ENCODE measurements at places on chromosomes 6 and 20.
A peak's percentile ranks its signal among the peaks of the same experiment; 100 is the strongest.

DNA sequence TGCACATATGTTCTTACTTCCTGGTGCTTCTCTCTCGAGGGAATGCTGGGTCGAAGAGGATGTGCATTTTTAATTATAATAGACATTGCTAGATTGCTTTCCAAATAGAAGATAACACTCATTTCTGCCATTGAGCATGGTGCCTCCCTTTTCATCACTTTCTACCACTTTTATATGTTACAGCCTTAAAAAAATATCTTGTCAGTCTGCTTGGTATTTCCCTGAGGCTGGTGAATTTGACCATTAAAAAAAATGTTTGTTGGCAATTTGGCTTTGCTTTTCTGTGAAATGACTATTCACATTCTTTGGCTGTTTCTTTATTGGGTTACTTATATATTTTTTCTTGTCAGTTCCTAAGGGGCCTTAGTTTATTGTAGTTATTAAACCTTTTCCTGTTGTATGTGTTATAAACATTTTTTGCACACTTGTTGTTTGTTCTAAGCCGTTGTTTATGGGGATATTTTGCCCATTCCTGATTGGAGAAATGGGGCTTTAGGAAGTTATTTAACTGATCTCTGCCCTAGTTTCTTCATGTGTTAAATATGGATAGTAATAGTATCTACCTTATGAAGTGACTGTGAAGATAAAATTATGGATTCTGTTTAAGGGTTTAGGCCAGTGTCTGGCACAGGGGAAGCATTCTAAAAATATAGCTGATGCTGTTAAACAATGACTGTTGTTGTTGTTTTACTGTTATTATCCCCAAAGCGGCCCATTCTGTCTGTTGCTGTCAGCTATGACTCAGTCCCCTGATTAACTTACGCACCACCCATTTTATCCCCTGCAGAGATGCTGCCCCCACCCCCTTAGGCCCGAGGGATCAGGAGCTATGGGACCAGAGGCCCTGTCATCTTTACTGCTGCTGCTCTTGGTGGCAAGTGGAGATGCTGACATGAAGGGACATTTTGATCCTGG, 3.8 kb downstream of the DDR1 start:
- DNase-seq = no peak

GRCh38 chr20:47257256-47257655, 99.2 kb downstream of the ZMYND8 start:
- DNase-seq = no peak

DNA sequence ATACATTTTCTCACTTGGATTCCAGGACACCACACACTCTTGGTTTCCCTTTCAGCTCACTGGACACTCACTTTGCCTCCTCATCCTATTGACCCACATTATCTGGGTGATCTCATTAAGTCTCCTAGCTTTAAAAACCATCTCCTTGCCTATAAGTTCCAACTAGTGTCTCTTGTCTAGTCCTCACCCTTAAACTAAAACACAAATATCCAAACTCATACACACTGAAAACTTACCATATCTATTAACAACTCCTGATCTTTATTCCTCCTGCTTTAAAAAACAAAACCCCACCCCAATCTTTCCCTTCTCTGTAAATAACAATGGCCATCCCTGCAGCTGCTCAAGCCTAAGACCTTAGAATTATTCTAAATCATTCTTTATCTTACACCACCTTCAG, 3.5 kb upstream of the SMIM28 start:
- no peak for DNase-seq

GRCh38 chr20:2507464-2507863, 1.3 kb downstream of the ZNF343 start:
- DNase-seq = no peak

- no peak for DNase-seq
These were observed 33.1 kb upstream of the FAM83D start for GRCh38 chr20:38893056-38893564.

GRCh38 chr6:168964138-168964835, 289.4 kb downstream of the THBS2 start:
- no peak for DNase-seq

DNA sequence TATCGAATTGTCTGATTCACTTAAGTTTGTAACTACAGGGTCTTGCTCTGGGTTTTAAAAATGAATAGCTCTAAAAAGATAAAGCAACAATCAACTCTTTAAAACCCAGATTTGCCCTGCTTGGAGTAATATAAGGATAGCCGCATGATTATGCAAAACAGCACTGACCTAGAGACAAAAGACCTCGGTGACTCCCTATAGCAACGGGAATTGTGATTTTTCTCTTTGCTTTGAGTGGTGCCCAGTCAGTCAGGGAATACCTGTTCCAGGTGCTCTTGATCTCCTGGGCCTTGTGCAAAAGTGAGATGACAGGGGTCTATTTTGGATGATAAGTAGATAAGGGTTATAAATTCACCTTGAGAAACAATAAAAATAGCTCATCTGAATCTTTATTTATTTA, 336.3 kb upstream of the NOX3 start:
- no peak for DNase-seq

GRCh38 chr6:37202788-37203491, 33.0 kb downstream of the PIM1 start:
- DNase-seq = no peak

GRCh38 chr6:3032986-3033385, 33.3 kb downstream of the NQO2 start:
- no peak for DNase-seq

DNA sequence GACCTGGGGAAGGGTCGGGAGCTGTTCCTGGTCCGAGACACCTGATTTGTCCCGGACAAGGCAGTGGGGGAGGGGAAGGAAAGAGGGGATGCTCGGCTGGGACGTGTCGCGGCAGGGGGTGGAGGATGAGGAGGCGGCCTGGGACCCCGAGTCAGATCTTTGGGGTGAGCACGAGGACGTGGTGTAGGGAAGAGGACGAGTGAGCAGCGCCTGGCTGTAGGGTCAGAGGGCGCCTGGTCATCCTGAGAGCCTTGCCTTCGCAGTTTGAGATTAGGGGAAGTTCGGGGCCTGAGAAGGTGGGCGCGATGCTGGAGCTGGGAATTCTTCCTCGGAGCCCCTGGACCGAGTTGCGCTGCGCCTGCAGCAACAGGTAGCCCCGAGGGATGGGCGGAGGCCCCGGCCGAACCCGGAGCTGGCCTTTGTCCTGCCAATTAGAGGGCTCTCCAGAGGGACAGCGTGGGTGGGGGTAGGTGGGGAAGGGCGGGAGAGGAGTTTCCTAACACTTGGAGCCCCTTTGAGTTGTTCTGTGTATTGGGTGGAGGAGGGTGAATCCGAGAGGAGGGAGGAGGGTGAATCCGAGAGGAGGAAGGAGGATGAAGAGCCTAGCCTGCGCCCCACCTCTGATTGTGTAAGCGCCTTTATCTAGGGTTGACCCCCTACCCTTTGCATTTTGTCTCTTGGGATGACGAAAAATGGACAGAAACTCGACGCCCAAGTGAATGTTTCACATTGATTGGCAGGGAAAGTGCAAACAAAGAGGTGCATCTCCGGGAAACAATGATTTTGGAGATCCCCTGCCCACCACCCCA, 72.0 kb downstream of the SOX4 start:
- no peak for DNase-seq

DNA sequence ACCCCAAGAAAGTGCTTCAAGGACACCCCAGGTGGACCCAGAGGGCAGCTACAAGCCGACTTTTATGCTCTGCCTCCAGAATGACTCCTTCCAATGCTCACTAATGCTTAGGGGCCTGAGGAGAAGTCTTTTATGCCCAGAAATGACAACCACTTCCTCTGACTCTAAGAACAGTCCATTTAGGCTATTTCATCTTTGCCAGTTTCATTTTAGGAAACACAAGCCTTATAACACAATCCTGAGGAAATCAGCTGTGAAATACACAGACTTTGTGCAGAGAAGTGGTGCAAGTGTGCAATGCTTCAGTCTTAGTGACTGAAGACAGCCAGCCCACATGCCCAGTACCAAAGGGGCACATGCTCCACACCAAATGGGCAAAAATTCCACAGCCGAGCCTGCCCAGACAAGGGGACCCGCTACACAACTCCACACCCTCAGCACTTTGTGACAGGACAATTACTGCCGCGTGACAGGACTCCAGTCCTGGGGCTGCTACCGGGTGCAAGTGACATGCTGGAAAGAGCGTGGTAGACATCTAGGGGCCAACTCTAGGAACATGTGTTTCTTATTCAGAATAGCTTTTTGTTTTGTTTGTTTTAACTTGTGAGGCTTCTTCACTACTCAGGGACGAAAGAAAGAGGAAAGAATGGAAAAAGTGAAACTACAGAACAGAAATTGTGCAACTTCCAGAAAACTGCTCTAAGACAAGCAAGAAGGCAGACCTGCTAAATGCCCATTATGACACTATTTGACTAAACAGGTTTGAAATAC, 28.2 kb upstream of the PLAGL1 start:
- peak; percentile 21 for DNase-seq

GRCh38 chr6:25874118-25874517, at the start of gene SLC17A3:
Gene SLC17A3 (minus strand): TSS chr6:25874243. CDS start chr6:25868387, 5,856 bp downstream.
- no peak for DNase-seq

GRCh38 chr20:23995905-23996666, 7.5 kb upstream of the GGTLC1 start:
- DNase-seq = peak; percentile 66

- no peak for DNase-seq
These were observed 9.2 kb downstream of the PEDS1 start for GRCh38 chr20:50144362-50144761.

DNA sequence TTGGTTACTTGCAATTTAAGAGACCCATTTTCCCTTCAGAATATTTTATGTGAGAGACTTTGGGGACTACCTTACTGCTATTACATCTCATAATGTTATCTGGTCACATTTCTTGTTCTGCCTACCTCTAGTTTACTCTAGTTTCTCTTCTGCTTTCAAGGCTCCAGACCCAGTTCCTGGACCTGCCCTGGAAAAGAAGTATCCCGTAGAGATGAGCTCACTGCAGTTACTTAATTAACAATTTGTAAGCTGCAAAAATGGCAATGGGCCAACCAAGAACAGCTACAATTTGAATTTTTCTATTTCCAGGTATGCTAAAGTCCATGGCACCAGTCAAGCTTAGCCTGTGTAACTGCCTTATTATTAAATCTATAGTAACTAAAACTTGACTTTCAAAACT, 25.0 kb downstream of the TAB2 start:
- DNase-seq = no peak

- no peak for DNase-seq
These were observed 505.0 kb downstream of the PRKN start for GRCh38 chr6:162222521-162222920.

DNA sequence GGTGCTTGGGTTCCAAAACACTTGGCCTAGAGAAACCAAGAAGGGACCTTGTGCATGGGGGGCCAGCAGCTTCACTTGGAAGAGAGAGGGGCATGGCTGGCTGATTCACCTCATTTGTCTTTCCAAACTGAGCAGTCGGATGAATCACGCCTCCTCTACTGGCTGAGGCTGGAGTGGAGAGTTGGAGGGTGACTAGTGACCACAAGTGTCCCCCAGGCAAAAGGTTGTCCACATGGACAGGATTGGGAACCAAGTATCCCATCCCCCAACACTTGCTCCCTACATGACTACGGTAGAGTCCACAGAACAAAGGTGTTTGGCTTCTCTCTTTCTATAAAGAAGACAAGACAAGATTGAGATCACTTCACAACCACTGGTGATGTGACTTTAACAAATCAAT, 875.6 kb downstream of the QKI start:
- DNase-seq = no peak

DNA sequence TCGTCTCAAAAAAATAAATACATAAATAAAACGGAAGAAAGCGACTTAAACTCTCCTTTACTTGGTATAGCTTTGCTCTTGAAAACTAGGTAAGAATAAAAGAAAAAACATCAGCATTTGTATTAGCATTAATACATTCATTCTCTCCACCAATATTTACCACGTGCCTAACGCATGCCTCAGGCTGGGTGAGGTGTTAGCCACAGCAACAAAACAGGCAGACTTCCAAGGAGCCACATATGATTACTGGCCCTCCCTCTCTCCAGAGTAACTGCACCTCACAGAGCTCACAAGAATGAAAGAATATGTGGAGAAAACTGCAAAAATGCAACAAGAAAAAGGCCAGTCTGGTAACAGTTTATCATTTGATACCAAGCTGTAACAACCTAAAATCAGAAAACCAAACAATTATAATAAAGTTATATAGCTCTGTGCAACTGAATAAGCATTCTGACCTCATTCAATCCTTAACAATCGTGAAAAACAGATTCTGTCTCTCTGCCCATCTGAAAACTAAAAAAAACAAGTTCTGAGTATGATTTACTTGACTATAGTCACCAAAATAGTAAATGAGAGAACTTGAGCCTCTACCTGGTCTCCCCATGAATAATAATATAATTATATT, 5.2 kb downstream of the NAPB start:
- no peak for DNase-seq

- DNase-seq = no peak
These were observed 374.4 kb downstream of the UTRN start for GRCh38 chr6:144659202-144660182.

DNA sequence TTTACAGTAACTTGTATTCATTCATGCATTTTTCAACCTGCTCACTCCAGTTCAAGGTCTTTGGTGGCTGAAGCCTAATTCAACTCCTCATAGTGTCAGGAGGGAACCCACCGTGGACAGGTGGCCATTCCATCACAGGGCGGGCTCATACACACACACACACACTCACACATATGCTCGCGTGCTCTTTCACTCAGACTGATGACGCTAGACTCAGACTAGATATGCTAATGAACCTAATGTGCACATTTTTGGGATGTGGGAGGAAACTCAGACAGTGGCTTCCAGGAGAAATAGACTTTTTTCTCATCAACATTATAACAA, 56.7 kb downstream of the TRIM27 start:
- peak; percentile 28 for DNase-seq

DNA sequence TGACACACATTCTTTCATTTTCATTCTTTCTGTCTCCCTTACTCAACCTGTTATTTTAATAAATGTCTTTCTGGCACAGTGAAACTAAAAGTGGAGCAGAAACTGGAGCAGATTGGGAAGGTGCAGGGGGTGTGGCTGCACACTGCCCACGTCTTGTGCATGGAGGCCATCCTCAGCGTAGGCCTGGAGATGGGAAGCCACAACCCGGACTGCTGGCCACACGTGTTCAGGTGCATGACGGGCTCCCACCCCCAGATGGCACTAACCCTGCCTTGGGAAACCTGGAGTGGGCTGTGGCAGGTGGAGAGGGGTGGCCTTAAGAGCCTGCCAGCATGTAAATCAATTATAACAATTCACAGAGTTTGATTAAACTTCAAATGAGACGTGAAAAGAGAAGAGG, 71.4 kb upstream of the PBOV1 start:
- no peak for DNase-seq

DNA sequence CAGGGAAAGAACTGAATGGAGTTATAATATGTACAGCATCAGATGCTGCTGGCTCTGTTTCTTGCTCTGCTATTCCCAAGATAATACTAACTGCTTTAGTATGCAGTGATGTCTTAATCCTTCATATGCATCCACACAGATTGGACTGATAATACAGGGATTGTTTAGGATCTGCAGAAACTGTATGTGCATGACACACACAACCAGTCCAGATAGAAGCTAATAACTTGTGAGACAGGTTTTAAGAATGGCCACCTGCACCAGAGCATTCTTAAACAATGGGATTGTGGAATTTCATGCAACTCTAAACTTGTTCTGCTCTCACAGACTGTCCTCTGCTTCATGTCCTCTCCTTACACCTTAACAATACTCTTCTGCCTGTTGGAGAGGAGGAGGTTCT, 90.9 kb downstream of the SPTLC3 start:
- DNase-seq = no peak

- DNase-seq = no peak
These were observed 25.7 kb downstream of the FKBP5 start for GRCh38 chr6:35662999-35663398.

All from CD4-positive, alpha-beta T cell treated with Interferon alpha-2 for 1 hour (primary cell).